HAP-1 (cell line): ENCODE measurements at places on chromosomes 2 and 18.

DNA sequence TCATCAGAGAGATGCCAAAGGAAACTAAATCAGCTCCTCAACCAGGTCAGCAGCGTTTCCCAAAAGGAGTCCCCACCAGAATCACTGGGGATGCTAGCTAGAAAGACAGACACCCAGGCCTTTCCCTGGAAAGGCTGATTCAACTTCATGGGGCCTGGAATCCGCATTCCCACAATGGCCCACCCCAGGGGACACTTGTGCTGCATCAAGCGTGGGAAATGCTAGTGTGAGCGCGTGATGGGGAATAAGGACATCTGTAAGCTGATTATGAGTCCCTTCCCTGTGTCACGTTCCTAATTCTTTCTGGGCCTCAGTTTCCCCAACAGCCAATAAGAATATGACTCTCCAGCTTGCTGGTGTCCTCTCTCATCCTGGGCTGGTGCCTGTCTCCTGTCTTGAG, 2.2 kb upstream of the WNT10A start:
- DNase-seq: no peak

DNA sequence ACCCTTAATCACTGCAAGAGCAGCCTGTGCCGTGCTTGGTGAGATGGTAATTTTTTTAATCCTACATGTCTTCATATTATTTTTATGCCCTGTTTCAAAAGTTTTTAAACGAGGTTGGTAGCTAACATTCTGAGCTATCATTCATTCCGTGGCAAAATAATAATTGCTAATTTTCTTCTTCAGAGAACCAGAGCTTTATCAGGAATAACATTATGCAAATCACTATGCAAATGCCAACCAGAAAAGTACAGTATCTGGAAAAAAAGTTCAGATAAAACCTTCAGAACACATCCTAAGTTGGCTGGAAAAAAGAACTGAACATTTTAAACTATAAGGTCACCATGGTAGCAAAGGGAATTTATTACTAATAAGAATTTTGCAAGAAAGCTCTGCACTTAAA, 165.1 kb upstream of the NABP1 start:
- DNase-seq: no peak

- peak; percentile 69 for DNase-seq
Observed at GRCh38 chr2:218406949-218407618, 7.4 kb downstream of the CTDSP1 start.

- no peak for DNase-seq
Observed at GRCh38 chr2:26712486-26713465, 20.3 kb downstream of the KCNK3 start.

GRCh38 chr18:21303445-21303844, 61.4 kb downstream of the GREB1L start:
- no peak for DNase-seq

GRCh38 chr2:111135910-111136297, 15.2 kb downstream of the BCL2L11 start:
- DNase-seq: no peak

DNA sequence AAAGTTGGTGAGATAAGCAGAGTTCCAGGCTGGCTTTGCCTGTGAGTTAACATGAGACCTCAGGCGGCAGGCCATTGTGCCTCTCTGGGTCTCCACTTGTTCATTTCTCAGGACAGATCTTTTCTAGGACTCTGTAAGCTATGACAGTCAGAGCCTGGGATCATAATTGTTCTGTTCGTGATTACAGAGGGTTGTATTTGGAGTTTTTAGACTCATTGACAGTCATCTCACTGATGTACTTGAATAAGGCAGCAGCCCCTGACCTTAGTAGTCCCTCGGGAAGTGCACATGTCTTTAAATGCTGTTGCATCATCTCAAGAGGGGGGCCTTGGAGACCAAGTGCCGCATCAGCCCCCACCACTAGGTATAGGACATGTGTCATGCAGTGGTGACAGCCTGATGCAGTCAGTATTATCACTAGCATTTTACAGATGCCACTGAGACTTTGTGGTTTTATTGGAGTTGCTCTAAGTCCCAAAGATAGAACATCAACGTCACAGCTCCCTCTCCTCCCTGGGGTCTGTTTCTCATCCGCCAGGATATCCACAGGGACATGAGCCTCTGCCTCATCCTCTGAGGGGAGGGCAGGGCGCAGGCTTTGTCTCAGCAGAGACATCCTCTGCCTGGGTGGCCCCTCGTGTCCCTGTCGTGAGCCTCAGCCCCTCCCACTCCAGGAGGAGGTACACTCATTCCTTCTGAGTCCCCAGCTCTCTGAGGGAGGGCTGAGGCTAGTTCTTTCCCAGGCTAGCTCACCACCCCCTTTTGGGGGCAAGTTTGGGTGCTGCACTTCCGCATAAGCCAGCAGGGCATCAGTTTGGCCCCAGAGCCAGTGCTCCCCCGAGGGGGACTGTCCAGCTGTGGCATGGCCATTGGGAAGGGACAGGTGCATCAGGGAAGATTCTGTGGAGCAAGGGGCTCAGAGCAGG, 14.1 kb downstream of the GLI2 start:
- DNase-seq: no peak

- DNase-seq: no peak
Observed at GRCh38 chr2:102062802-102063201, 71.0 kb downstream of the IL1R2 start.

DNA sequence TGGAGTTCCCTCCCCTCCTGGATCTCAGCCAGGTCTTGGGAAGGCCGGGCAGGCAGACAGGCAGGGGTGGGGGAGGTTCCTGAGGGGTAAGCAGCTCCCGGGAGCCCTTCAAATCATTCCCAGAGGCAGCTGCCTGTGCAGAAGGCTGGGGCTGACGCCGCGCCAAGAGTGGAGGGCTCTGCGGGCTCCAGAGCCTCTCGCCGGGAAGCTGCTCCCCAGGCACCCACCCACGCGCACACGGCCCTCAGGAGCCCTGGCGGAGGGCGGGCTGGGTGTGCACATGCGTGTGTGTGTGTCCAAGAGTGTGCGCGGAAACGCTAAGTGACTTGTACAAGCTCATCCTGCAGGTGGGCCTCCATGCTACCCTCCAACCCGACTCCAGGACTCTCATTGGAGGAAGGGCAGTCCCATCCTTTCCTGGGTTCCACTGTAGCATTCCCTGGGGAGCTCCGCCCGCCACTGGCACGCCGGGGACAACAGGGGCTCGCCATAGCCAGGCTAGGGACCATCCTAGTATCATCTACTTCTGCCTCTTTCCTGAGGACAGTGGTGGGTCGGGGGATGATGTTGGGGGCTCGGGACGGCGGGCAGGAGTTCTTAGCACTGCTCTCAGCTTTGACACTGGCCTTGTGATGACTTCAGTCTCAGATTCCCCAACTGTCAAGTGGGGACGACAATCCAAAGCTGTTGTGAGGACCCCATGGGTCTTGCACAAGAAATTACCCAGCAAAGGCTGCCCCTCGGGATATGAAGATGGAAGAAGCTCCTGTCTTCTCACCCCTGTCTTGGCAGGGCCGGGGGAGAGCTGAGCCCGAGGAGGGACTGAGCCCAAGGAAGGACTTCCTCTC, 50.3 kb downstream of the INHBB start:
- no peak for DNase-seq

GRCh38 chr18:7601936-7602335, 34.8 kb downstream of the PTPRM start:
- DNase-seq: no peak

- no peak for DNase-seq
Observed at GRCh38 chr2:39335930-39336329, 92.2 kb upstream of the CDKL4 start.

GRCh38 chr2:215360596-215360995, 48.7 kb downstream of the ATIC start:
- DNase-seq: no peak

DNA sequence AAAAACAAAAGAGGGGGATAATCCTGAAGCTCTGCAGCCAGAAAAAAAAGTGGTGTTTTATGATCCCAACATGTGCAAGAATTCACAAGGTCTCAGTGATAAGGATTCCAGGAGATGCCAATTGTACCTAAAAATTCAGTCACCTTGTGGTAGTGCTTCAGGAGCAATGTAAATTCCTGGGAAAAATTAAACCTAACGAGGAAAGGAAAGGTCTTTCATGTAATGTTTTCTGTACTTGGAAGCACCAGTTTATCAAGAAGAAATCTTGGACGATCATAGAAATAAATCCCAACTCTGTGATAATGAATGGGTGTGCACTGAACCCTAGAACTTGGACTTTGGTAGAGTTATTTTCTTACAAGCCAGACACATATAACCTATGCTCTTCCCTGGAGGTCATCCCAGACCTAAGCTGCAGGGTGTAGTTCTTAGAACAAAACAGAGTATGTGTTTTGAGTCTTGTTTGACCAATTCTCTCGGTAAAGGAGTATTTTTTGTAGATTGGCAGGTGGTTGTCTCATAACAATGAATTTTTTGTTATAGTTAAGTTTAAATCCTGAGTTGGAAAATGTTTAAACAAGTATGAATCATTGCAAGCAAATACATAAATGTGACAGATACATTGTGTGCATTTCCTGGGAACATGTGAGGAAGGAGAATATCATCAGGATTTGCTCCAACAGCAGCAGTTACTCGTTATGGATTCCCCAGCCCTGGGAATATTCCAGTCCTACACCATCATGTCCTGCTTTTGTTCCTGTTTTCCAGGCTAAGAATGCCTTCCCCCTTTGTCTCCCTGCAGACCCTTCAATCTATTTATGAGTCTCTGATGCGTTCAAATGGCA, 224.6 kb downstream of the NAPG start:
- no peak for DNase-seq

DNA sequence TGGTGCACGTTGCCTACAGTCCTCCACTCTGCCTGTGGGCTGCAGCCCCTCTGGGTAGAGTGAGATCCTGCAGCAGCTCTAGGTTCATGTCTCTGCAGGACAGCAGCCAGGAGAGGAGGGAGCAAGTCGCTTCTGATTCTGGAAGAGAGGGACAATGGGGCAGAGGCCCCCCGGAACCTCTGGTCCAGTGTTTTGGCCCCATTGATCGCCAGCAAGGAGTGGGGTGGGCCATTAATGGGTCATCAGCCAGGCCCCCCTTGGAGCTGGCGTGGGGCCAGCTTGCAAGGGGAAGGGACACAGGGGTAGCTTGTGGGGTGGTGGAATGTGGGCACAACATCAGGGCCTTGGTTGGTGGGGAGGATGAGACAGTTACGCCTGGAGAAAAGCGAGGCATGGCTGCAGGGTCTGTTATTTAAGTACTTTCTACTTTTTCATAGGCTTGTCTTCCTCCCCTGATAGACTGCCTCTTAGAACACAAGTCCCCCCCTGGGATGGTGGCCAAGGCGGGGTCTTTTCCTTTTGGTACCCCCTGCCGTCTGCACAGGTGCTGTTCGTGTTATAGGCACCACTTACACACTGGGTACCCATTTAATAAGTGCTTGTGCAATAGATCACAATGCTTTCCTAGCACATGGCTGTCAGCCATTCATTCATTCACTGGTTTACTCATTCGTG, 44.6 kb downstream of the INHBB start:
- no peak for DNase-seq

DNA sequence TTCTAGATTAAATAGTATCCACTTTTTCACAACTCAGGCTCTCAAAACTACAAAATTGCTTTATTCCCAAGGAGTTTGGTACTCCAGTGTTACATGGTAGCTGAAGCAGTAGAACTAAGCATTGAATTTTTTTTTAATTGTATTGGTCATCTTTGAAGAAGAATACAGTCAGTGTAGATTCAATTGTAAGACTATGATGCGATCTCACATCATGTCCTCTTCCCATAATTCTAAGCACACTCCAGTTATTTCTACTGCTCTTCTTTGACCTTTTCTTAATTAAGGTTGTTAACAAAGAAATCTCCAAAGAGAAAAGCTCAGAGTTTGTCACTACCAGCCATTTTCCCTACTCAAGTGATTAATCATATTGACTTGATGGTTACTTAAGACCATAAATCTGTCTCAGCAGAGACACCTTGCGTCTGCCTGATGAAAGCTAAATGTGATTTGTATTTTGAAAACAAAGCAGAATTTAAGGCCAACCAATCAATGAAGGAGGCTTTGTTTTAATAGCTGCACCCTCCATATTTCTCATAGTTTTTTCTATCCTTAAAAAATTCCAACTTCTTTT, 130.2 kb downstream of the DTNA start:
- no peak for DNase-seq

DNA sequence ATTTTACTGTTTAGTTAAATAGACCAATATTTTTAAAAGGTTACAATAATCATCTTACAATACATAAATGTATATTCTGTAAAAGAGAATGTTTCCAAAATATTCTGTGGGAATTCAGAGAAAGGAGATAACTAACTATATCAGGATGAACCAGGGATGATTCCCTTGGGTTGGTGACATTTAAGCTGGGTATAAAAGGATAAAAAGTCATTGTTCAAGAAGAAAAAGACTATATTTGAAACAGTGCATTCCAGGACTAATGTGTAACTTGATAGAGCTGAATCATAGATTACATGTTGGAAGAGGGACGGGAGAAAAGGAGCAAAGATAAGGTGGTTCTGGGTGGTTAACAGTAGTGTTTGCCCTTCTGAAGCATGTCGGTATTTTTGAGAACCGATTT, 10.1 kb downstream of the RASGRP3 start:
- DNase-seq: no peak

DNA sequence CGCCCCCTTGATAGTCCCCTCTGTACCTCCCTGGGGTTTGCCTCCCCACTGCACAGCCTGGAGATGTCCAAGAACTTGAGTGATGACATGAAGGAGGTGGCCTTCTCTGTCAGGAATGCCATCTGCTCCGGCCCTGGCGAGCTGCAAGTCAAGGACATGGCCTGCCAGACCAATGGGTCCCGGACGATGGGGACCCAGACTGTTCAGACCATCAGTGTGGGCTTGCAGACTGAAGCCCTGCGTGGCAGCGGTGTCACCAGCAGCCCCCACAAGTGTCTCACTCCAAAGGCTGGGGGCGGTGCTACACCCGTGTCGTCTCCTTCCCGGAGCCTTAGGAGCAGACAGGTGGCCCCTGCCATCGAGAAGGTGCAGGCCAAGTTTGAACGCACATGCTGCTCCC, 119.9 kb downstream of the MTCL1 start:
- DNase-seq: no peak

- no peak for DNase-seq
Observed at GRCh38 chr18:12904012-12904516, 20.0 kb upstream of the PTPN2 start.

- no peak for DNase-seq
Observed at GRCh38 chr2:83899271-83899670, 559.8 kb downstream of the SUCLG1 start.

DNA sequence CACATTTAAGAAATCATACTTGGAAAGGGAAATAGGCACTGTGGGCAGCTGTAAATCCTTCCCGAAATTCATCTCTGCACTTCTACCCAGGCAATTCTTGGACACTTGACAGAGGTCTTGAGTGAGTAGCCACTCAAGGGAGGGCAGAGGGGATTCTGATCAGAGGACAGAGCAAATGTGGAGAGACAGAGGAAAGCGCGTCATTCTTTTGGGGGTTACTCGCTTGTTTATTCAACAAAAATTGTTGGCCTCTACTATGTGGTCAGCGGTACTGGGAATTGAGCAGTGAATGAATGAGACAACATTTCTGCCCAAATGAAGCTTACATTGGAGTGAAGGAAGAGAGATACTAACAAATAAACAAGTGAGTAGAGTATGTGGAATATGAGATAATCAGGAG, 41.4 kb upstream of the YES1 start:
- DNase-seq: no peak

DNA sequence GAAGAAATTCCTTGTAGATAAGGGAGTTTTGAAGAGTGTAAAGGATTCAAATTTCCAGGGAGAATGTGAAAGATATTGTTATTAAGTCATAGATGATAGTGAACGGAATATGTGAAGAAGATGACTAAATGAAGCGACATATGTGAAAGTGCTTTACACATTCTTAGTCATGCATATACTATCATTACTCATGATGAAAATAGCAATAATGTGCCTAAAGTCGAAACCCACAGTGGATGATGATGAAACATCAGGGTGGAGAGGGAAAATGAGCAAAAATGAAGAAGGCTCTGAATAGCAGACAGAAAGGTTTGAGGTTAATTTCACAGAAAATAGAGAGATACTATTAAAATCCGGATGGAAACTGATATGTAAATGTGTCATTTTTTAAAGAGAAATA, 1237.1 kb downstream of the LRP1B start:
- DNase-seq: no peak
